ENCODE measurements at places on chromosomes 4 and X.

DNA sequence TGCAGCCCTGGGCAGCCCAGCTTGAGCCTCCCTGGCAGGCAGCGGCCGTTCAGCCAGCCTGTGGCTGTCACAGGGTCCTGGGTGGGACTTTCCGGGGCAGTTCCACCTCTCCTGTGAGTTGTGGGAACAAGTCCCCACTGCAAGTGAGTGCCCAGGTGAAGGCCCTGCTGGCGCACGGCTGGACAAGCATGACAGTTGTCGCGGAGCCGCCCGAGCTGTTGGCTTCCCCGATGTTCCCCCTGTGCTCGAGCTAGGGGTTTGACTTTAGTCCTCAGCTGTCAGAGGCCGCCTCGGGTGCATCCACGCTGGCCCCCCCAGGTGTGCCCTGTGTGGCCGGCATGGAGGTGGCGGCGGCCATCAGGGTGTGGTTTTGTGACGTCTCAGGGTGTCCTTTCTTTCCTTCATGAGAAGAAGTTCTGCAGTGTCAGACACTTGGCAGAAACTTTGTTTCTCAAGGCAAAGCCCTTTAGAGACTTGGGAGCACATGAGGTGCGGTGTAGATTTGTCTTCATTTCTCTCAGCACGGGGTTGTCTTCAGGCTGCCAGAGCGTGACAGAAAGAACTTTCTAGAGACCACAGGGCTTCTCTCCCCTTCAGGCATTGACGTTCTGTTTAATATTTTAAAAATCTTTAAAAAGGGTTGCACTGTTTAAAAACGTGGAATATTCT is 69.4 kb upstream of the HGFAC start:
- DNase-seq = no peak

DNA sequence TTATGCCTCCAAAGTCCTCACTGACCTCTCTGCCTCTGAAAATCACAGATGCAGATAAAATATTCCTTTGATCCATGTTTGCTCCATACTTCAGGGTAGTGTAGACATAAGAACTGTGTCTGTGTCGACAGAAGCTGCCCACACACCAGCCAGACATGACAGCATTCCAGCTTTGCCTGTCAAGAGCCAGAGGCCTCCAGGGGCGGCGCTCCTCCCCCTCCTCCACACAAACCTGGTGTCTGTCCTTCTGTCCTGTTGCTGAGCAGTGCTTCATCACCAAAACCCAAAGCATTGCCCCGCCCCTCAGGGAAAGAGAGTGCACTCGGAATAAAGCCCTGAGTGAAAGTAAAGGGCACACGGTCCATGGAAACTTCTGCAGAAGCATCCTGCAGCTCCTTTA is 379.4 kb downstream of the FBXW7 start:
- no peak for DNase-seq

- no peak for DNase-seq
Observed at GRCh38 chrX:113868711-113869110, 715.2 kb upstream of the HTR2C start.

- DNase-seq = peak; percentile 29
Observed at GRCh38 chr4:26576231-26576739, 7.6 kb upstream of the TBC1D19 start.

- no peak for DNase-seq
Observed at GRCh38 chr4:124943938-124944337, 231.4 kb upstream of the ANKRD50 start.

DNA sequence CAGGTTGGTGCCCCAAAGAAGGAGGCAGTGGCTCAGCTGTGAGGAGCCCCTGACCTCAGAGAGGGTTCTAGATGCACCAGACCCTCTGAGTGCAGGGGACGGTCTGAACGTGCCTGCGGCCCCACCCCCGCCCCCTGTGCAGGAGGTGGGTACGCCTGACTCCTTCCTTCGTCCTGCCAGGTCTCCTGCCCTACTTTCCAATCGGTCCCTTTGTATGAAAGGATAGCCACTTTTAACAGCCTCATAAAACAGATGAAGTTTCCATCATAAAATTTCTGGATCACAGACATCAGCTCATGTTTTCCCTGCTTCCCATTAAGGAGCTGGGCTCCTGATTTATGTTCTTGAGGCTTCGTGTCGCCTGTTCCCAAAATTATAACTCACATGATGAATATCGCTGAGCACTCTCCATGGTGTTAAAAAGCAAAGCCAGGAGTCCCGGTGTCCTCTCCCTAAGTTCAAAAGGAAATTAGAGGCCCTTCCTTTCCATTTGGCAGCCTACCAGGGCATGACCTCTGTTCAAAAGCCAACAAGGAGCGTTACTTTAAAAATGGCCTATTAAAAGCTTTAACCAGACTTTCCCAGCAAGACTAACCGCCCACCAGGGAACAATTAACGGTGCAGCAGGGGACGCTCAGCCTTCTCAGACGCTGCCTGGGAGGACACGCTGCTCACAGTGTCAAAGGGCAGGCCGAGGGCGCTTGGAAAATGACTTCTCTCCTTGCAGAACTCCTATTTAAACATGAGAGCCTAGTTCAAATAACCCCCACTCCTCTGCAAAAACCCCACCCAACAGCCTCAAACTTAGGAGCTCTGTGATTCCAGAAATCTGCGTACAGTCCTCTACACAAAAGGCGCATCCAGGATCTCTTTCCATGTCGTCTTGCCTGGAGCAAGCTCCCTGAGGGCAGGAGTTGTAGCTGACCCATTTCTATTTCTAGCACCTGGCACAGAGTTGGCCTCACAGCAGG is 181.9 kb downstream of the AFAP1 start:
- DNase-seq = peak; percentile 67

GRCh38 chr4:4862665-4863482 is 3.4 kb downstream of the MSX1 start:
- DNase-seq = peak; percentile 39

DNA sequence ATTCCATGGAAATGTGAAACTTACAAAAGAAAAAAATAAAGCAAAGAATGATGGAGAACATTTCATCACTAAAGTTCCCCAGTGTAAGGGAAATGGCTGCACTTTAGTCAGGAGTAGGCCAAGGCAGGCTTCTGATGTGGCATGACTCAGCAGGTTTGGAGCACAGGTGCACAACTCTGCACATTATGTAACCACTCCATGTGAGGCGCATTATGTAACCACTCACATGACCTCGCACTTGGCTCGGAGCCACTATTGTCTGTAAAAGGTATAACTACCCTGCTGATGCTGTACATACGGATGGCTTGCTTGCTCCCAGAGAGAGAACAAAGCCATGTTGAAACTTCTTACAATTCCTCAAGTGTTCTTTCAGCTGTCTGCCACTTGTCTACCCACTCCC is 727.6 kb downstream of the TRAM1L1 start:
- DNase-seq = no peak

GRCh38 chrX:87727620-87728019 is 210.0 kb downstream of the KLHL4 start:
- DNase-seq = no peak

DNA sequence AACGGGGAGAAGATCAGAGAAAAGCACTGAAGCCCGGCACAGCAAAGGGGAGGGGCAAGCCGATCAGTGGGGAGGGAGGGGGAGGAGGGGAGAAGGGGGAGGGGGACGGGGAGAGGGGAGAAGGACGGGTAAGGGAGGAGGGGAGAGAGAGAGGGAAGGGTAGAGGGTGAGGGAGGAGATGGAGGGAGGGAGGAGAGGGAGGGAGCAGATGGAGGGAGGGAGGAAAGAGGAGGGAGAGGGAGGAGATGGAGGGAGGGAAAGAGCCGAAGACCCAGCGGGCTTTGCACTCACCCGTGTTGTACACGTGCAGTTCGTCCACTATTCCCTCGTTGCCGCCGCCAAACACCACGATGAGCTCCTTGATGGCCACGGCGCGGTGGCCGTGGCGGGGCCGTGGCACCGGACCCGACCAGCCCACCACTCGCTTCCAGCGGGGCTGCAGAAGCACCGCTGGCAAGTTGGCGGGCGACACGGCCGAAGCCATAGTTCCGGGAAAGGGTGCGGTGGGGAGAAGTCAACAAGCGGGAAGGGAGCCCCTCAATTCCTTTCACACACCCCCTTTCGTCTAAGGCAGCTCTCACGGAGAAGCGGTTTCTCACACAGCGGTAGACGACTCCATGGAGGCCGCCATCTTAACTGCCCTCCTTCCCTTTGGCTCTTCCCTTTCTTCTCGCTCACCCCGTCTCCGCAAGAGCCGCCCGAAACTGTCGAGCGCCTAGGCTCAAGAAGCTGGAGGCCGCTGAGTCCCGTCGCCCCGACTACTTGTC is 1.1 kb downstream of the HCFC1 start:
- DNase-seq = peak; percentile 60

- no peak for DNase-seq
Observed at GRCh38 chr4:141238186-141238585, 17.5 kb downstream of the ZNF330 start.

DNA sequence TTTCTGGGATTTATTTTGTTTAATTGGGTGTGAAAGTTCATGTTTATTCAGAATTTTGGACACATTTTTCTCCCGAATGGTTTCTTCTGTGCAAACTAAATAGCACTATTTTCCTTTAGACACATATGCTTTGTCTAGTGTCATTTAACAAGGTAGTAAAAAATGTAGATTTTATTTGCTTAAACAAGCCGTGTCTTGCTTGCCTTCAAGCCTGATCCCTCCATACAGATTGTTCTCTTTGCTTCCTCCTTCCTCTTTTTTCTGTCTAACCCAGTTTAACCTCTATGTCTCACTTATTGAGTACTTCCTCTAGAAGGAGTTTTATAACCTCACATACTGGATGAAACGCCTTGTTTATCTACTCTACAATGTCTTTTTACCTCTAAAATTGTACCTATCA is 211.8 kb downstream of the NPFFR2 start:
- DNase-seq = no peak

DNA sequence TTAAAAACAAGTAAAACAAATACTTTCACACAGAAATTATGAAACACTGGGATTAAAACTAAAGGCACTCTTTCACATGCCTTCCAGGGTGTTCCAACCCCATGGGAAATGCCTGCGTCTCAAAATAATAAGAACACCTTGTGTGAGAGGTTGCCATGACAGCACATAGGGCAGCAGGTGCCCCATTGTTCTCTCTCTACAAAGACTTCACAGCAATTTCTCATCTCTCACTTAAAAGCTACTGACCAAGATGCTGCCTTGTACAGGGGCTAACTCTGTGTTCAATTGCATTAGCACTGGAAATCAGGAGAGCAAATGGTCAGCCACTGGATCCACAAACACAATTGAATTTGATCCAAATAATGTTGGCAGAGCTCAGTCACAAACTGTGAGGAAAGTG is 102.5 kb upstream of the GALNTL6 start:
- no peak for DNase-seq

DNA sequence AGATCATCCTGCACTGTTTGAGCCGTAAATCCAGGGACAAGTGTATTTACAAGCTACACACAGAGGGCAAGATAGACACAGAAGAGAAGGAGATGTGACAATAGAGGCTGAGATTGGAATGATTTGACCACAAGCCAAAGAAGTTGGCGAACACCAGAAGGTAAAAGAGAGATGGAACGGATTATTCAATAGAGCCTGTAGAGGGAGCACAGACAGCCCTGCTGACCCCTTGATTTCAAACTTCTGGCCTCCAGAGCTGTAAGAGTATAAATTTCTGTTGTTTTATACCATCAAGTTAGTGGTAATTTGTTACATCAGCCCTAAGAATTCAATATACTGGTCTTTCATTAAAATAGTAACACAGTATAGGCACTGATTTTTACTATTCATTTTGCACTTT is 447.8 kb downstream of the FAT4 start:
- DNase-seq = no peak

DNA sequence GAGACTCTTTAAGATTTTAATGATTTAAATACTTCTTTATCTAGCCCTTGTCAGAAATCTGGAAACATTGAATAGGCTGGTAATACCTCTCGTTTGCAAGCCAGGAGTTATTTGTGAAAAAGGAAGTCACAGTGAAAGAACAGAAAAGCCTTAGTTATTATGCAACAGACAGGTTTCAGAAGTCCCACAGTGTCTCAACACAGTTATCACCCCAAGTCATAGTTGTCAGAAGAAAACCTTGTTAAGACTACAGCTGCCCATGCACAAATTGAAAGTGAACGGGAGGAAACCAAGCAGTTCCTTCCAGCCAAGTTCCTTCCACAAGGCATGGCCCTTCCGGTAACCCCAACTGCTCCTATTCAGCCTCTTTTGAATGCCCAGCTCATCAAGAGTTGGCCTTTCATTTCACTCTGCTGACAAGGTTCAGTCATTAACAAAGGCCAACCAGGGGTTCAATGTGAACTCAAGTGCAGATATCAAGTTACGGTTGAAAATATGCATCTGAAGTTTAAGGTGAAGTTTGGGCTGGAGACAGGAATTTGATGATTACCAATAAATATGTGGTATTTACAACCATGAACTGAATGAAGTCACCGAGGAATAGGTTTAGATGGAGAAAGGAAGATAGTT is 15.6 kb downstream of the ALPK1 start:
- DNase-seq = no peak

DNA sequence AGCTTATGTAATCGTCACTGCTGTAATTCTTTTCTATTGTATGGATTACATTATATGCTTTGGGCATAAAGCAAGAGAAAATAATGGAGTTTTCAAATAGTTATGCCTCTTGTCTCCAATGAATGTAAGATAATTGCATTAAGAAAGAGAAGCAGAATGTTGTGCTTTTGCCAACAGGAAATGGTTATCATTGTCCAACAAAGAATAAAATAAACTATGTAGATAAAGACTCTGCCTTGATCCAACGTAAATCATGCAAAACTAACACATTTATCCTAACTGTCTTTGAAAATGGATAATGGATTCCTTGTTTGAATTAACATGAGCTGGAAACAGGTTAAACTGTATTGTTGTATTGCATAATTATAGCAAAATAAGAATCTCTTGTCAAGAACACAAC is 1709.0 kb downstream of the PCDH7 start:
- no peak for DNase-seq

GRCh38 chr4:95061220-95061619 is 303.5 kb downstream of the BMPR1B start:
- DNase-seq = peak; percentile 79

DNA sequence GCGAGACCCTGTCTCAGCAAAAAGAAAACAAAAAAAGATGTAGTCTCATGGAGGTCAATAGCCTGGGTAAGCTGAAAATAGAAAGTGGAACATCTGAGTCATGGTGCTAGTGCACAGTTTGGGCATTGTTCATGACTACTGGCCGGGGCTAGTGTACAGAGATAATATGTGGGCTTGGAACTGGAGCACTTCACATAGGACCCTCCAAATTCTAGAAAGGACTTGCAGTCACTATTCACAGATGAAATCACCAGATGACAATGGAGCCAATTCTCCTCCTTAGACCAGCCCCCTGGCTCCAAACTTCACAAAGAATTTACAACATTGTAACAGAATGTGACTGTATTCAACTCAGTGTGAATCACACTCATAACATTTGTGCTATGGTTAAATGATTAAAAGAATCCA is 367.8 kb upstream of the SLC7A11 start:
- no peak for DNase-seq

- DNase-seq = no peak
Observed at GRCh38 chrX:86981326-86981879, 536.2 kb upstream of the KLHL4 start.

GRCh38 chr4:182699795-182700194 is 217.4 kb downstream of the DCTD start:
- no peak for DNase-seq

- no peak for DNase-seq
Observed at GRCh38 chr4:111957997-111958396, 187.3 kb upstream of the FAM241A start.

- DNase-seq = no peak
Observed at GRCh38 chrX:131725001-131725654, 181.3 kb downstream of the OR13H1 start.

- no peak for DNase-seq
Observed at GRCh38 chr4:89898304-89898716, 3.7 kb downstream of the MMRN1 start.

All from kidney (tissue), 22 donors.